ENCODE measurements at places on chromosomes 6 and 20. TPM values are rescaled to one million over a fixed set of nuclear protein-coding genes. Genes with fewer than 3 reads are reported as not detected.

- no peaks in the 10 kb centered on the region for H3K4me1 ChIP-seq
- no peak overlapping the region for H3K27ac ChIP-seq
- H3K4me3 ChIP-seq: no peak overlapping the region
- H3K36me3 ChIP-seq: no peaks in the 10 kb centered on the region
- no peak for DNase-seq
Observed at GRCh38 chr6:18507561-18507960, 120.4 kb downstream of the RNF144B start.

DNA sequence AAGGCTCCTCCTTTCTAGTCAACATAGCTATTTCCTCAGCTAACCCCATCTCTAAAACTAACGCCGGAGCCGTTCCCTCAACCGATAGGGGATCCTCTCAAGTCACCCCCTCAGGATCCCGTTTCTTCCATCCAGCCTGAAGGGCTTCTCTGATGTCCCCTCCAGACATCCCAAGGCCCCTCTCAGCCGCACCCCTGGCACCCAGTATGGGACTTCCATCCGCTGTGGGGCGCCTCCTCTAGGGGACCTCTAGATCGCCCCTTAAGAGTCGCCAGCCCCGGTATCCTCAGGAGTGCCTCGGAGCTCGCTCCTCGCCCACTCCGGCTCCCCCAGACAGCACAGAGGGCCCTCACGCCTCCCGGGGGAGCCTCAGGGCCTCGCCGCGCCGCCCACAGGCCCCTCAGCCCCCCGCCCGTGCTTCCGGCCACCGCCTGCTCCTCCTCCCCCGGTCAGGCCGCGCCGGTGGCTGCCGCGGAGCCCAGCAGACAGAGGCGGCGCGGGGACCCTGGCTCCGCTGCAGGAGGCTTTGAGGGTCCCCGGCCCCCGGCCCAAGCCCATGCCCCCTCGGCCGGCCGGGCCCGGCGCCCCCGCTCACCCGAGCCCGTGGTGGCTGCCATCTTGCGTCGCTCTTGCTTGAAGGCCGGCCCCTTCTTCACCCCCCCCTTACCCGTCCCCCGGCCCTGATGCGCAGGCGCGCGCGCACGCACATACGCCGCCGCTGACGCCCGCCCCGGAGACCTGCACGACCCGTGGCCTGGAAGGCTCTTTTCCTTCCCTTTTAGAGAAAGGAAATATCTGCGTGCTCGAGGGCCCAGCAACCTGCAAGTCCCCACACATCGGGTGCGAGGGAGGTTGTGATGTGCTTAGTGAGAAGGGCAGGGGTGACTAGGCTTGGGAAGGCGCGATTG, at the start of gene UBE2V1:
UBE2V1 (minus strand) TSS at position 639 of the 908 bp plus-strand sequence; CDS start at position 617, 22 bp downstream.
- DNase-seq: peak; percentile 94
- no peaks in the 10 kb centered on the region for H3K36me3 ChIP-seq
- H3K27me3 ChIP-seq: no peaks in the 10 kb centered on the region
- H3K4me1 ChIP-seq: peaks cover 5% of the 10 kb centered on the region

GRCh38 chr20:42179768-42180167, 561.6 kb upstream of the CHD6 start:
- no peak for DNase-seq
- no peak overlapping the region for H3K4me3 ChIP-seq
- no peaks in the 10 kb centered on the region for H3K27me3 ChIP-seq
- H3K4me1 ChIP-seq: no peaks in the 10 kb centered on the region

Gene ISM1
- total RNA-seq: 60.1 TPM

Gene MYLK4
- total RNA-seq: not detected

Gene TUBB2B
- total RNA-seq: not detected

Gene FAM83C
- not detected for total RNA-seq

Gene PROKR2
- total RNA-seq: not detected

DNA sequence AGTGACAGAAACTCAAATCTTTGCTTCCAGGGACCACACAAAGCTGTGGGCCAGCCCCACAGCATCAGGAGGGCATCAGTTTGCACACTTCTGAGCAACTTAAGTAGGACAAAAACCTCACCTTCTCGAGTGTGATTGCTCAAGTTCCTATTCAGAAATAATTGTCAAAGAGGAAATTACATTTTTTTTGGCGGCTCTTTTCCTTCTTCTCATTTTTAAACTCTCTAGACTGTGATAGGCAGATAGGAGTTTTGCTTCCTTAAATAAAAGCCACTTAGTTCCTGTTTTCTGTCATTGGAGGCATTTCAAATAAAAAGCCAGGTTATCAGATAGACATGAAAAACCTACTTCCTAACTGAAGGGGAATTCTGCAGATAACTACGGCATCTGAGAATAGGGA, 11.2 kb upstream of the TAGAP start:
- DNase-seq: no peak
- H3K27me3 ChIP-seq: no peaks in the 10 kb centered on the region
- H3K36me3 ChIP-seq: no peaks in the 10 kb centered on the region
- no peak overlapping the region for H3K4me3 ChIP-seq

DNA sequence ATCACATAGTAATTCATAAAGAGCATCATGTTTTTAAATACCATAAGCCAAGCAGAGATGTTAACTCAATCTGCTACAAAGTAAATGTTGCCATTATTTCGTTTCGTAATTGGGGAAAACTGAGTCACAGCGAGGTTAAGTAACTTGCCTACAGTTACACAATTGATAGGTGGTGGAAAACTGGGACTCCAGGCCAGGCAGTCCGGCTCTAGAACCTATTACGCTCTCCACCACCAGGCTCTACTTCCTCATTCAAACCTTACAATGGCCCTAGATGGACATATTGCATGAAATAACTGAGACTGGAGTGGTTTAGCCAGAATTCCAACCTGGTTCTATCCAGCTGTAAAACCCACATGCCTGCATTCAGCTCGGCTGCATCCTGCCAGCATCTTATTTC, 58.2 kb downstream of the LINC00237 start:
- no peak overlapping the region for H3K4me3 ChIP-seq
- no peaks in the 10 kb centered on the region for H3K27me3 ChIP-seq
- no peak overlapping the region for H3K27ac ChIP-seq
- H3K36me3 ChIP-seq: no peaks in the 10 kb centered on the region
- H3K4me1 ChIP-seq: no peaks in the 10 kb centered on the region
- DNase-seq: no peak

Gene PLN
- 129 TPM for total RNA-seq

DNA sequence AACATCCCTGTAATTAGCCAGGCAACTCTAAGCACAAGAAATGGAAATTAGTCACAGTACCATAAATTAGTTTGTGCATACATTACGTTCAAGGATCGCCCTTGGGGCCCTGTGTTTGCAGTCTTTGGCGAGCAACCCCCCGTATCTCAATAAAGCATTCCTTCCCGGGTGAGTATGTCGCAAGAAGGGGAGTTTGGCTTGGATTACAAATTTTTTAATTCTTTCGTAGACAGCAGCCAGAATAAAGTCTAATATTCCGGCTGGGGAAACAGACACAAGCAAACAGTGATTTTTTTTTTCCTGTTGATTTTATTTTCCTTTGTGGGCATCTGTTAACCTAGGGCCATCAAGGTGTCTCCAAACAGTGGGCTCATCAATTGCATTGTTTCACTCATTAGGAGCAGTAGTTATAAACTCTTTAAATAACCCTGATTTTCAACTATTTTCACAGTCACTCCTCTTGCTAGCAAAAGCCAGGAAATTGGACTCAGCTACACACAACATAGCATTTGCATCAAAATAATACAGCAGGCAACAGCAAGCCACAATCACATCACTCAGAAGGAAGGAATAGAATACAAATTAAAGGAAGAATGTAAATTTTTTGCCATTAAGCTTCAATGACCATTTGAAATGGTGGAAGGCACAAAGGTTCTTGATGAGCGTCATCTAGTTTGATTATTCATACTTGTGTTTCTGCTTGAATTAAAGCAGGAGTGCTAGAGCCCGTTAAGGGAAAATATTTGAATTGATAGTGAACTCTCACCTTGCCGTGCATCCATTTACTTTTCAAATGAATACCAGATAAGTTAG, 85.3 kb downstream of the LINC00237 start:
- no peak overlapping the region for H3K4me3 ChIP-seq
- H3K27me3 ChIP-seq: no peaks in the 10 kb centered on the region
- DNase-seq: no peak
- no peaks in the 10 kb centered on the region for H3K36me3 ChIP-seq

- peaks cover 68% of the 10 kb centered on the region for H3K36me3 ChIP-seq
- no peak for DNase-seq
- H3K4me3 ChIP-seq: peak overlapping the region; percentile 30
- H3K27ac ChIP-seq: peak overlapping the region; percentile 75
Observed at GRCh38 chr6:152129691-152130151, 322.2 kb downstream of the ESR1 start.

Gene NMBR
- total RNA-seq: not detected

Gene PRPH2
- total RNA-seq: 0.11 TPM

DNA sequence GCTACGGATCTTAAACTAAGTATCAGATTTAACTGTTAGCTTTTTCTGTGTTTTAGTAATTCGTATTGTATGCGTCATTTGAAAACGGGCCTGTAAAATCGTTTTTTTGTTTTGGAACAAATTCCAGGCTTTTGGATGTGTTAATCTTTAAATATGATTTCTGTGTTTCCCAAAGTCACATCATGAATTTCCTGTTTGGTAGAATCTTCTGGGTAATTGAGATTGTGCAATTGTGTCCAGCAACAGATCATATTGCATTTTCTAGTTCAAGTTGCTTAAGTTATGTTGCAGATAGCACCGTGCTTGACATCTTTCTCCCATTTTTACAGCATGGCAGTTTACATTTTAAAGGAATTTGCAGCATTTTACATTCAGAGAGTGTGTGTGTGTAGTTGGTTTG, 1.9 kb downstream of the MAPK14 start:
- H3K36me3 ChIP-seq: no peaks in the 10 kb centered on the region
- H3K27me3 ChIP-seq: no peaks in the 10 kb centered on the region
- no peaks in the 10 kb centered on the region for H3K4me1 ChIP-seq
- DNase-seq: no peak
- H3K27ac ChIP-seq: peak overlapping the region; percentile 85
- peak overlapping the region; percentile 98 for H3K4me3 ChIP-seq

- H3K4me1 ChIP-seq: no peaks in the 10 kb centered on the region
- H3K27ac ChIP-seq: no peak overlapping the region
- no peaks in the 10 kb centered on the region for H3K27me3 ChIP-seq
- H3K4me3 ChIP-seq: no peak overlapping the region
Observed at GRCh38 chr6:44558832-44559251, 171.3 kb downstream of the CDC5L start.

DNA sequence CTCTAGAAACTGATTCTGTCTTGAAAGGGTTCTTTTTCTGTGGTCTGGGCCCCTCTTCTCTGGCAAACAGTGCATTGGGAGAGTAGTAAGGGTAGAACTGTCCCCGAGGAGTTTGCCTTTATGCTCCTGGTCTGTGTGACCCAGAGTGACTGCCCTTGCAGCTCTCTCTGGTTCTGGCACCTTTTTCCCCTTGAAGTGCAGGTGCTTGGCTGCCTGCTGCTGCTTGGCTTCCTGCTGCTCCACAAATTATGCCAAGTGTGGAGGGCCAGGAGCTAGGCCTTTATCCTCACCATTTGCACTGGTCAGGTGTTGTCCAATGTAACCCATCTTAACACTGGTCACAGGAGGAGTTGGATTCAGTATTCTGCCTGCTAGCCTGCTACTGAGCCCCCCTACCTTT, 11.2 kb downstream of the KIZ start:
- no peaks in the 10 kb centered on the region for H3K27me3 ChIP-seq
- peaks cover 16% of the 10 kb centered on the region for H3K36me3 ChIP-seq
- no peak overlapping the region for H3K27ac ChIP-seq
- H3K4me3 ChIP-seq: no peak overlapping the region

GRCh38 chr6:91088515-91088914, 501.6 kb upstream of the MAP3K7 start:
- DNase-seq: no peak
- H3K27ac ChIP-seq: no peak overlapping the region
- no peaks in the 10 kb centered on the region for H3K27me3 ChIP-seq
- H3K4me1 ChIP-seq: no peaks in the 10 kb centered on the region
- H3K4me3 ChIP-seq: no peak overlapping the region

Gene STK35
- total RNA-seq: 11.2 TPM

Gene PABPC1L
- 22.9 TPM for total RNA-seq

Gene FOXC1
- 125 TPM for total RNA-seq

- no peak overlapping the region for H3K4me3 ChIP-seq
- peaks cover 24% of the 10 kb centered on the region for H3K36me3 ChIP-seq
- no peaks in the 10 kb centered on the region for H3K4me1 ChIP-seq
- H3K27ac ChIP-seq: no peak overlapping the region
Observed at GRCh38 chr20:1296922-1297321, 30.8 kb downstream of the SNPH start.

DNA sequence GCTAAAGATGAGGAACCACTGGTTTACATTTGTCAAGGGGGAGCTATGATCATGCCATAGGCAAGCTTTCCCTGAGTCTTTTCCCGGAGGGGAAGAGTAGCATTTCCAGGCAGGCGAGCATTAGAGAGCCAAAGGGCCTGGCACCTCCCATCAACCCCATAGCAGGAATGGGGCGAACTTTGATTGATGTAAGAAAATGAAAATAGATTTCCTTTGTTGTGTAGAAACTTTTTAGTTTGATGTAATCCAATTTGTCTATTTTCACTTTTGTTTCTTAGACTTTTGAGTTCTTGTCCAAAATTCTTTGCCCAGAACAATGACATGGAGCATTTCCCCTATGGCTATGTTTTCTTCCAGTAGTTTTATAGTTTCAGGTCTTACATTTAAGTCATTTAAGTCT, 85.2 kb downstream of the CDH26 start:
- H3K36me3 ChIP-seq: no peaks in the 10 kb centered on the region
- H3K27me3 ChIP-seq: no peaks in the 10 kb centered on the region
- peak; percentile 4 for DNase-seq
- H3K4me1 ChIP-seq: no peaks in the 10 kb centered on the region

Gene BPIFA1
- total RNA-seq: not detected

DNA sequence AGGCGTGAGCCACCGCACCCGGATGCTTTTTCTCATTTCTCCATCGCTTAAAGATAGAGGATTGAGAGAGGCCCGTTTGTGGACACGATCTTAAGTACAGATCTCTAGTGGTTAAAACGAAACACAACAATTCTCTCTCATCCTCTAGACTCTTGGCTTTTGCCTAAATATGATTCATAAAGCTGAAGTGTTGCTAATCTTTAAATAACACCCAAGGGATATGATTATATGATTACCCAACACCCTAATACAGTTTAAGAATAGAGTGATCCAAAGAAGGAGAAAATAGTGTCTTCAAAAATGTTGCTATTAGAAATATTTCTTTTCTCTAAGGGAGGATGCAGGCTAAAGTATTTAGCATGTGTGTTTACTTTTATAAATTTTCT, 50.4 kb downstream of the MTHFD1L start:
- no peaks in the 10 kb centered on the region for H3K27me3 ChIP-seq
- H3K4me3 ChIP-seq: no peak overlapping the region
- H3K4me1 ChIP-seq: no peaks in the 10 kb centered on the region
- H3K27ac ChIP-seq: peak overlapping the region; percentile 67
- no peak for DNase-seq

Gene MAK
- total RNA-seq: not detected

DNA sequence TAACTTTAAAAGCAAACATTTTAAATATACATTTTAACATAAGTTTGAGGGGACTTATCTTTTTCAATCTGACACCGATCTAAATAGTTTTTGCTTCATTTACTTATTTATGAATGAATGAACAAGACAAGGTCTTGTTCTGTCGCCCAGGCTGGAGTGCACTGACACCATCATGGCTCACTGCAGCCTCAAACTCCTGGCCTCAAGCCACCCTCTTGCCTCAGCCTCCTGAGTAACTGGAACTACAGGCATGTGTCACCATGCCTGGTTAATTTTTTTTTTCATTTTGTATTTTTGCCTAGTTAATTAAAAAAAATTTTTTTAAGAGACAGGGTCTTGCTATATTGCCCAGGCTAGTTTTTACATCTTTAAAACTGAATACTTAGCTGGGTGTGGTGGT, 25.4 kb downstream of the FBXO9 start:
- no peaks in the 10 kb centered on the region for H3K27me3 ChIP-seq
- no peak overlapping the region for H3K4me3 ChIP-seq
- no peak for DNase-seq
- peaks cover 82% of the 10 kb centered on the region for H3K36me3 ChIP-seq
- no peaks in the 10 kb centered on the region for H3K4me1 ChIP-seq

Gene BPIFB4
- not detected for total RNA-seq

Measured in ascending aorta (tissue), 2 donors.